ENCODE measurements at places on chromosomes 13 and 19.

GRCh38 chr13:20451397-20451796, 74.3 kb downstream of the CRYL1 start:
- DNase-seq: no peak

DNA sequence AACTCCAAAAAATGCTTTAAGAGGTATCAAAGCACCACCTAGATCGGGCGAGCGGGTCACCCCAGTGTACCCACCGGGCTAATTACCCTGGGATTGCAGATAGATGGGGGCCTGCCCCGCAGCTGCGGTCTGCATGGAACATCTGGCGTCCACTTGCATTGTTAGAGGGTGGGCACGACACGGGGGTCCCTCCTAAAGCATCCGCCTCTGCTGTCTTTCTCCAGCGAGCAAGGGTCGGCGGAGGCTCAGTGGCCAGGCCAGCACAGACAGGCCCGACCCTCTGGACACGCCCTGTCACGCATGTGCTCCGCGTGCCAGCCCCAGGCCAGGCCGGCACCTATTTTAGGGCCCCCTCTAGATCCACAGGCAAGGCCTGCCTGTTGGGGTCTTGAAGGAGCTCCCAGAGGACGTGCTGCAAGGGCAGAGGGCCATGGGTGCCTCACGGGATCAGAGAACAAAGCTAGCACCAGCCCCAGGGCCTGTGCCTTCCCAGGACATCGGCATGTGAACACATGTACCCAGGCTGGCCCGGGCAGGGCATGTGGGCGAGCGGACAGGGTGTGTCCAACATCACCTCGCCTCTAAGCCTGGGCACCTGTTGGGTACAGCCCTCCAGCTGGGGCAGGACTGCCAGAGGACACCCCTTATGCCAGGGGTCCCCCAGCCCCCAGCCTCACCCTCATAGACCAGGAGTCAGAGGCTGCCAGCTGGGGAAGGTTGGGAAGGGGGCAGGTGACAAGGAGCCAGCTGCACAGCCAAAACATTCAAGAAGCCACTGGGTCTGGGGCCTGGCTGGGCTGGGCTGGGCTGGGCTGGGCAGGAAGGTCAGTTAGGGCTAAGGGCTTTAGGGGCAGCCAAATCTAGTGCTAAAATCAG, 35.6 kb upstream of the NANOS3 start:
- DNase-seq: no peak

DNA sequence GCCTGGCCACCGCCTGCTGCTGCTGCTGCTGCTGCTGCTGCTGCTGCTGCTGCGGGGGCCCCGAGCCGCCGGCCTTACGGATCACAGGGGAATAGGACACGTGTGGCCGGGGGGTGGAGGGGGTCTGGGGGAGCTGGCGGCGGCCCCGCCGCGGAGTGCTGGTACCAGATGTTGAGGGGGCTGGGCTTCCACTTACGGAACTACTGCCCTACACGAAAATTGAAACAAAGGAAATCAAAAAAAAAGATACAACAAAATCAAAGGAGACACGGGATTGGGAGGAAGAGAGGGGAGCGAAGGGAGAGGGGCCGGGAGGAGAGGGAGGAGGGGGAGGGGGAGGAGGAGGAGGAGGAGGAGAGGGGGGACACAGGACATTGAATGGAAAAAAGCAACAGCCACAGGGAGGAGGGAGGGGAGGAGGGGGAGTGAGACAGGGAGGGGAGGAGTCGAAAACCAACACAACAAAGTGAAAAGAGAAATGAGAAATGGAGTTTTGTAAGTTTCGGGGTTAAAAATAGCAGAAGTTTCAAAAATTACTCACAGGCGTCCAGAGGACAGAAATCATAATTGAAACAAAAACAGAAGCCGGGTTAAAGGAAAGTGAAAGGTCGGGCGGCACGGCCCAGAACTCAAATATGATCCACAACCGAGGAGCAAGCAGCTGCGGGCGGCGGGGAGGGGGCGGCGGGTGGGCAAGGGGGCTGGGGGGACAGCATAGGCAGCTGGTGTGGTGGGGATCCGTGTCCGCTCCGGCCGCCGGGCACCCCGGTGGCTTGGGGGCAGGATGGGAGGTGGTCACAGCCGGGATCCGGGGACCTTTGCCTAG, 57.8 kb downstream of the IER2 start:
- no peak for DNase-seq

- DNase-seq: no peak
These were observed 13.3 kb upstream of the PSMD8 start for GRCh38 chr19:38360839-38361631.

DNA sequence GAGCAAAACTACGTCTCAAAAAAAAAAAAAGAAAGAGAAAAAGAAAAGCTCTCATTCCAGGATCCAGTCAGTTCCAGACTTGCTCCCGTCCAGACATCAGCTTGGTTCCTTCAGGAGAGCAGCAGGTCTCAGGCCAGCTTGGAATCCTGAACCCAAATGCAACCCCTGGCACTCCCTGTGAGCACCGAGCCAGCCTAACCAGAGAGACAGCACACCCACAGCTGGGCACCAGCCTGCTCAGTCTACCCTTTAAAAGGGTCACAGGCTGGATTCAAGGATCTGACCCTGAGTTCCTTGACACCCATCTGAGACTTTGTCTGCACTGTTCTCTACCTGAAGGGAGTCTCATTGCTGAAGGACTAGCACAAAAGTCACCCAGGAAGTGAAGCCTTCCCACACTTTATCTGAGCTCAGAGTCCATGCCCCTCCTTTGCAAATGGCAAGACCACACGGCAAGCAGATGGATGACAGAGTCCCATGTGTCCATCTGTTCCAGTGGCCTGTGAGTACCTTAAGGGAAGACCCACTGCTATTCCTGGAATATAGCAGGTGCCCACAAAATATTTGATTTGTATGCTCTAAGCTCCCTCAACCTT, 1.4 kb downstream of the PEPD start:
- DNase-seq: no peak

DNA sequence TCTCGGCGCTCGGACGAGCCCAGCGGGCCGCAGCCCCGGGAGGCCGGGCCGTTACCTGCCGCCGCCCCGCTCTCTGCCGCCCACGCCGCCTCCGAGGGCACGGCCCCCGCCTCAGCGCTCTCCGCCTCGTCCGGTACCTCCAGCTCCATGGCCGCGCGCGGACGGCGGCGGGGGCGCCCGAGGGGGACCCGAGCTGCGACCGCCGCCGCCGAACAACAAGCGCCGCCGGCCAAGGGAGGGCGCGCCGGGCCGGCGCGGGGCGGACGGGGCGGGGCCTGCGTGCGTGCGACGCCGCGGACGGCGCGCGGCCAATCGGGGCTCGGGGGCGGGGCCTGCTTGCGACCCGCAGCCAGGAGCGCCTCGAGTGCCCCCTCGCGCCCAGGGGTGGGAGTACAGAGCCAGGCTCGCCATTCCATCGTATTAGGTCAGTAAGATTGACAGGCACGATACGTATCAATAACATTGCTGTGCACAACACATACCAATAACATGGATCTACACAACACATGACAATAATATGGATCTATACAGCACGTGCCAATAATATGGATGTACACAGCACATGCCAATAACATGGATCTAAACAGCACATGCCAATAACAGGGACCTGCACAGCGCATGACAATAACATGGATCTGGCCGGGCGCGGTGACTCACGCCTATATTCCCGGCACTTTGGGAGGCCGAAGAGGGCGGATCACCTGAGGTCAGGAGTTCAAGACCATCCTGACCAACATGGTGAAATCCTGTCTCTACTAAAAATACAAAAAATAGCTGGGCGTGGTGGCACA, at the start of gene PIP5K1C:
Gene PIP5K1C, minus strand, starts transcription at position 227 of the 791 bp plus-strand sequence. Its CDS starts 78 bp downstream, at position 149.
- DNase-seq: peak; percentile 82

- no peak for DNase-seq
These were observed 68.8 kb downstream of the ZNF536 start for GRCh38 chr19:30441011-30441410.

- no peak for DNase-seq
These were observed 27.3 kb upstream of the SPATA13 start for GRCh38 chr13:24133021-24133795.

GRCh38 chr13:112849500-112849899, 119.5 kb upstream of the MCF2L start:
- no peak for DNase-seq

GRCh38 chr13:77429320-77430142, 102.6 kb upstream of the MYCBP2 start:
- DNase-seq: no peak

DNA sequence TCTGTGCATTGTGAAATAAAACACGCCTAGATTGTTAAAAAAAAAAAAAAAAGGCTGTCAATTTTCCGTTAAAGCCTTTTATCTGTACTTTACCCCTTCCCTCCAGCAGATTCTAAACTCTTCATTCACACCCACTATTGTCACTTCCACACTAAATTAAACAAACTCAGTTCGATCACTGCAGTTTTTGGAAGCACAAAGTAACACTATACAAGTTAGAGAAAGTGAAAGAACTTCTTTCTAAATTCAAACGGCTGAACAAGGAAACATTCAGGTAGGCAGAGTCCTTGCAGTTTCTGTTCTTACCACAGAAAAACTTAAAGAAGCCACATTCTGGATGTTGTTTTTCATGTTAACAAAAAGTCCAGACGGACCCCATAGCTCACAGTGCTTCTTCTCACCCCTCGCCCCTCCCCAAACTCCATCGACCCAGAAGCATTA, 27.5 kb upstream of the UBE2L5 start:
- no peak for DNase-seq

- DNase-seq: no peak
These were observed 133.9 kb upstream of the ARGLU1 start for GRCh38 chr13:106701771-106702341.

GRCh38 chr19:44845286-44845611, 848 bp upstream of the NECTIN2 start:
- DNase-seq: no peak

- no peak for DNase-seq
These were observed 26.3 kb upstream of the INTS6 start for GRCh38 chr13:51479199-51479523.

DNA sequence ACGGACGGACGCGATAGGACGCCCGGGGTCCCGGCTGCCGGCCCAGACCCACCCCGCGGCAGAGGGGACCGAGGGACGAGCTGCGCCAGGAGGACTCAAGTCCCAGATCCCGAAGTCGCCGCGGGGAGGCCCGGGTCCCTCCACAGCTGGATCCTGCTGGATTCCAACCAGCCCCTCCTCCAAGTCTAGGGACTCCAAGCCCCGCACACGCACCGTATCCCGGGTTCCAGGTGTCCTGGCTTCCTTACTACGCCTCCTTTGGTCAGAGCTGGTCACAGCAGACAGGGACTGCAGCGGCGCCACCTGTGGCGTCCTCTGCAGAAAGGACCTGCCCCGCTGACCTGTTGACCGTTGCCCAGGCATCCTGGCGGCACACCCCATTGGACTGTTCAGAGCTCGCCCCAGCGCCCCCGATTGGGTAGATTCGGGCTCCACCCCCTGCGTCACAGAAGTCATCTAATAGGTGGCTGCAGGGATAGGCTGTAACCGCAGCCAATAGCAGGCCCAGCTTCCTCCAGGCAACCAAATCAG, 29.0 kb upstream of the ZNF709 start:
- no peak for DNase-seq

- no peak for DNase-seq
These were observed 83.2 kb downstream of the MAP4K1 start for GRCh38 chr19:38534574-38534973.

DNA sequence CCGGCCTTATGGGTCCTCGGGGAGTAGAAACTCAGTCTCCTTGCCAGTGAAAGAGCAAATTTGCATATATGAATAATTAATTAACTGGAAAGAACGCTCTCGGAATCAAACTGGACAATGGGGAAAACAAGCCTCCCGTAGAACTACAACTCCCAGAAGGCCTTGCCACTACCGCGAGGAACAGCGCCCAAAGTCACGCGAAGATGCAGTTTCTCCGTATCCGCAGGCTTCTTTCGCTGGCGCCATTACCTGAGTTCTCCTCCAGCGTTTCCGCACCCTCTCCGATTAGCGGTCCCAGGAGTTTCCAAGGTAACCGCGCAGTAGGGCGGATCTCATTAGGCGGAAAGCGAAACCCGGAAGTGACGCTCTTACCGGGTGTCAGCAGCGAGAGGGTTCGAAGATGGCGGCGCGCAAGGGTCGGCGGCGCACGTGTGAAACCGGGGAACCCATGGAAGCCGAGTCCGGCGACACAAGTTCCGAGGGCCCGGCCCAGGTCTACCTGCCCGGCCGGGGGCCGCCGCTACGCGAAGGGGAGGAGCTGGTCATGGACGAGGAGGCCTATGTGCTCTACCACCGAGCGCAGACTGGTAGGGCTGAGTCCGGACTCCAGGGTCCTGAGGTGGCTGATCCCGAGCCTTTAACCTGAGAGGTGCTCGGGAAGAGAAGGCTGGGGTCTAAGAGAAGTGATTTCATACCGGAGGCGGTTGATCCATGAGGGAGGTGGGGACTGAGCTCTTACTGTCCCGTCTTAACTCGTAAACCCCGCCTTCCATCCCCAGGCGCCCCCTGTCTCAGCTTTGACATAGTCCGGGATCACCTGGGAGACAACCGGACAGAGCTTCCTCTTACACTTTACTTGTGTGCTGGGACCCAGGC, at the start of gene GRWD1:
Gene GRWD1, plus strand, starts transcription at position 378 of the 876 bp plus-strand sequence. Its CDS starts 23 bp downstream, at position 401.
- peak; percentile 97 for DNase-seq

DNA sequence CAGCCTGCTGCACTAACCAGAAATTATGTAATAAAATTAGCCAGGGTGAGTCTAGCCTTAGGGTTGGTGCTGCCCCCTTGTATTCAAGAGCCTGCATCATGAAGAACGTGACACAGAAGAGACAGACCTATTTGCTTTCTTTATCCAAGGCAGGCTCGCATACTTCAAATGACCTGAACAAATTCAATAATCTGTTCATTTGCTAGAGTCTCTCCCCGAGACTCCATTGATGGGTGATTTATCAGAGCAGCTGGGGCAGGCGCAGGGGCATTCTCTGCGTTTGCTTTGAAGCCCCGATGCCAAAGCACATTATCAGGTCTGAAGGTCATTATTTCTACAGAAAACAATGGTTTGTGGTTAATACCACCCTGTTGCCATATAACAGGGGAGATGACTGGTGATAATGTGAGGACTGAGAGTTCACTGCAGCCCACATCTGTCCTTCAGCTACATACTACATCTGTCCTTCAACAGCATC, 520.3 kb downstream of the DIAPH3 start:
- DNase-seq: no peak

GRCh38 chr13:80177327-80177726, 163.6 kb downstream of the SPRY2 start:
- no peak for DNase-seq

DNA sequence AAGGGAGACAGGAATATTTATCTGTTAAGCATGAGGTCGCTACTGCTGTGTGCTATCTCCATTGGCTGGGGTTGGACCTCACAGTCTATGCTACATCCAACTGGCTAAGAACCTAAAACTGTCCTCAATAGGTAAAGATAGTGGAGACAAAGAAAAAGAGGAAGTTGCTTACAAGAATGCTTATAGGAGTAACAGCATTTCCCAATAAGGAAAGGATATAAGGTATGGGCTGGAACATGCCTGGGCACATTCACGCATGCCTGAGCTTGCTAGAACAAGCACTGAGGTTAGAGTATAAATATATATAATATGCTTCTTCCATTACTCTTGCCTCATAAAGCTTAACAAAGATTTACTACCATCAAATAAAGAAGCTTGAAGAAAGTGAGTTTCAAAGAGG, 47.9 kb upstream of the CEACAM21 start:
- no peak for DNase-seq

- no peak for DNase-seq
These were observed 70.4 kb downstream of the FLT1 start for GRCh38 chr13:28424541-28424940.
